Fibroblast of mammary gland (primary cell): ENCODE measurements at places on chromosomes 12 and 14.

DNA sequence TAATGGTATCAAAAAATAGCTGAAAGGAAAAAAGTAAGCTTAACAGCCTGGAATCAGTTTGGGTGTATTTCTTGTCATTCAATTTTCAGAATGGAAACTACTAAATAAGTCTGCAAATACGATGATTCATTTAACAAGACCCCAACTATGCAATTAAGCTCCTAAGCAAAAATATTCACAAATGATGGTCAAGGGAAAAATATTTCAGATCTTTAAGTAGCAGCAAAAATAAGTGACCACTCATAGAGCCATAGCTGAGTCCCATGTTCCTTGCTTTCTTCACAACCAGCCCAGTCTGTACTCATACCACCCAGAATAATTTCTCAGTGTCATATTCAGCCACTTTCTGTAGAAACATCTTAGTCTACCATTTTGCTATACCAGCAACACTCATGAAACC, 185.4 kb downstream of the PPM1H start:
- DNase-seq, result no peak

- peak; percentile 19 for DNase-seq
These were observed 360.4 kb downstream of the PCNX1 start for GRCh38 chr14:71267691-71268090.

DNA sequence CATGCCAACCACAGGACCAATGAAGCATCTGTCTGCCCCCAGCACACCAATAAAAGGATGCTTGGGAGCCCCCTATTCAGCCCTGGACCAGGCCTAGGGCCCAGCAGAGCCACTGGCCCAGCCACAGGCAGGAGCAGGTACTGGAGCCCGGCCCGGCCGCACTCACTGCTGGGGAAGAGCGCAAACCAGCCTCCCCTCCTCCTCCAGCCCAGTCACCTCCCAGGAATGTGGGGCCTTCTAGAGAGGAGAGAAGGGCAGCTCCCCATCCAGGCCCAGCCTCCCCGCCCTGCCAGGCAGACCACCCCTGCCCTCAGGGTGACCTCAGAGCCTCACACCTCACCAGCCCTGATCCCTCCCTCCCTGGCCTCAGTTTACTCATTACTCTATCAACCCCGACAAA, 56.2 kb downstream of the CCNK start:
- DNase-seq, result peak; percentile 44

- DNase-seq, result peak; percentile 35
These were observed 46.8 kb downstream of the RNF34 start for GRCh38 chr12:121446750-121447149.

- no peak for DNase-seq
These were observed 114.5 kb upstream of the NPAS3 start for GRCh38 chr14:32824195-32824594.

GRCh38 chr14:59564366-59564765, 12.2 kb downstream of the CCDC175 start:
- DNase-seq, result no peak
